Type B pancreatic cell (in vitro differentiated cells): ENCODE measurements at places on chromosomes 7 and 10.

- H3K36me3 ChIP-seq, result no peaks in the 10 kb centered on the region
- H3K4me3 ChIP-seq, result no peak overlapping the region
- H3K4me1 ChIP-seq, result peaks cover 27% of the 10 kb centered on the region
- no peak overlapping the region for H3K27ac ChIP-seq
- H3K27me3 ChIP-seq, result peaks cover 3% of the 10 kb centered on the region
Measured at GRCh38 chr7:73978661-73979563, 49.1 kb upstream of the ELN start.

DNA sequence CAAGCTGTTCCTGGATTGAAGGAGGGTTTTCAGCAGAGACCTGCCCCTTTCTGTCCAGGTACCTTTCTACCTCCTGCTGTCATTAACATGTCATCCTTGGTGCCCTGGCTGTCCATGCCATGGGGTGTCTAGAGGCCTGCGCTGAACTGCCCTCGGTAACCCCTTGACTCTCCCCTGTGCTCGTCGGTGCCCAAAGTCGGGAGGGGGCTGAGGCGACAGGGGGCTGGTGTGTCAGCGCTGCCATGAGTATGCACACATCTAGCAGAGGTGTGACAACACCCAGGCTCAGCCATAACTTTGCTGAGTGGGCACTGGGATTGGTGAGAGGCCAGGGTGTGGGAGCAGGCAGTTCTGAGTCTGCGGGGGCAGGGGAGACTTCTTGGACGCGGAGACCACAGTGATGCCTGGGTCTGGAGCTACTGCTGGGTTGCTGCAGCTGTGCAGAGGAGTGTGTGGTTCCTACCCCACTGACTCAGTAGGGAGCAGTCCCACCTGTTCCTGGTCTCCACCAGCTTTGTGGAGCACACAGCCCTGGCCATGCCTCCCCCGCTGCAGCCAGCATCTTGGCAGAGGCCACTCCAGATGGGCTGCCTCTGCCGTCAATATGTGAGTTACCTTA lies 376.2 kb upstream of the SEMA3C start:
- no peak for DNase-seq
- H3K4me1 ChIP-seq, result peaks cover 7% of the 10 kb centered on the region
- H3K27me3 ChIP-seq, result no peaks in the 10 kb centered on the region
- H3K36me3 ChIP-seq, result no peaks in the 10 kb centered on the region
- no peak overlapping the region for H3K4me3 ChIP-seq

DNA sequence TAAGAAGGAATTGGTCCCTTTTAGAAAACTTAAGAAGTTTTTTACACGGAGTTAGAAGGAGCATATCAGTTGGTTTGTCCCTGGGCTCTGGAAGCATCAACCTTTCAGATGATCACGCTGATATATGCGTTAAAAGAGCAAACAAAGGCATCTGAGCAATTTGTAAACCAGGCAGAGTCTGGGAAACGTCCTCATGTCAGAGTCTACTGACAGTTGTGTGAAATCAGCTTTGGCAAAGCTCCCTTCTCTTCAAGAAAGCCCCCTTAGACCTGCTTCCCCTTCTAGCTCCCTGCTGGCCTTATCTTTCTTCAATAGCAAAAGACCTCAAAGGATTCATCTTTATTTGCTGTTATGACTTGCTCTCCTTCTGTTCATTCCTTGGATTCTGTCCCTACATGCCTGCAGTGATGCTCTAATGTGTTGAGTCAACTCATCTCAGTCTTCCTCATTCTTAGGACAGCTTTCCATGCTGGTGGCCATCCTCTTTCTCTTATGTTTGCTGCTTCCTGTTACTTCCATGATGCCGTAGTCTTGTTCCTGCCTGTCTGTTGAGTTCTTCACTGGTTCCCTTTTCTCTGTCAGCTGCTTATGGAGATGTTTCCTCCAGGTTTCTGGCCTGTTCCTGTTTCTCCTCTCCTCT lies 106.5 kb upstream of the BMPER start:
- no peak for DNase-seq
- peaks cover 13% of the 10 kb centered on the region for H3K4me1 ChIP-seq
- H3K27me3 ChIP-seq, result peaks cover 5% of the 10 kb centered on the region
- no peaks in the 10 kb centered on the region for H3K36me3 ChIP-seq
- H3K4me3 ChIP-seq, result no peak overlapping the region
- H3K27ac ChIP-seq, result no peak overlapping the region

GRCh38 chr7:157279741-157280215 lies 57.0 kb upstream of the DNAJB6 start:
- H3K27me3 ChIP-seq, result no peaks in the 10 kb centered on the region
- no peak overlapping the region for H3K4me3 ChIP-seq
- no peaks in the 10 kb centered on the region for H3K36me3 ChIP-seq
- no peak overlapping the region for H3K27ac ChIP-seq
- no peaks in the 10 kb centered on the region for H3K4me1 ChIP-seq
- DNase-seq, result no peak

- no peaks in the 10 kb centered on the region for H3K36me3 ChIP-seq
- DNase-seq, result no peak
- H3K4me1 ChIP-seq, result peaks cover 13% of the 10 kb centered on the region
- no peak overlapping the region for H3K4me3 ChIP-seq
Measured at GRCh38 chr10:19048891-19049290, 290 bp downstream of the MALRD1 start.

- H3K4me1 ChIP-seq, result peaks cover 19% of the 10 kb centered on the region
- H3K27ac ChIP-seq, result no peak overlapping the region
Measured at GRCh38 chr10:50469288-50469687, 154.5 kb downstream of the SGMS1 start.

DNA sequence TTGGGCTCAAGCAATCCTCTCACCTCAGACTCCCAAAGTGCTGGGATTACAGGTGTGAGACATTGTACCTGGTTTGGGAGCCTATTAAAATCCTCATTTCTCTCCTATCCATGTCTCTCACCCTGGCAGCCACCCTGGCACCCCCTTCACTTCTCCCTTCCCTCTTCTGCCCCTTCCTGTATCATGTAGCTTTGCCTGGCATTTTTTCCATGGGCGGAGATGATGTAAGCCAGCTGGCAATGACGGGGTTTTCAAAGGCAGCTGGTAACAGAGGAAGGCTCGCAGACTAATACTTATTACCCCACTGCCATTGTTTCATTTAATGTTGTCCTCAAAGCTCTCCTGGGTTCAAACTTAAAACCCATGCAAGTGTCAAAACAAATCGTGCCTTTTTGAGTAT lies 61.9 kb downstream of the RGS10 start:
- no peak overlapping the region for H3K27ac ChIP-seq
- peaks cover 9% of the 10 kb centered on the region for H3K4me1 ChIP-seq
- peaks cover 40% of the 10 kb centered on the region for H3K27me3 ChIP-seq
- DNase-seq, result no peak
- H3K4me3 ChIP-seq, result no peak overlapping the region
- no peaks in the 10 kb centered on the region for H3K36me3 ChIP-seq

DNA sequence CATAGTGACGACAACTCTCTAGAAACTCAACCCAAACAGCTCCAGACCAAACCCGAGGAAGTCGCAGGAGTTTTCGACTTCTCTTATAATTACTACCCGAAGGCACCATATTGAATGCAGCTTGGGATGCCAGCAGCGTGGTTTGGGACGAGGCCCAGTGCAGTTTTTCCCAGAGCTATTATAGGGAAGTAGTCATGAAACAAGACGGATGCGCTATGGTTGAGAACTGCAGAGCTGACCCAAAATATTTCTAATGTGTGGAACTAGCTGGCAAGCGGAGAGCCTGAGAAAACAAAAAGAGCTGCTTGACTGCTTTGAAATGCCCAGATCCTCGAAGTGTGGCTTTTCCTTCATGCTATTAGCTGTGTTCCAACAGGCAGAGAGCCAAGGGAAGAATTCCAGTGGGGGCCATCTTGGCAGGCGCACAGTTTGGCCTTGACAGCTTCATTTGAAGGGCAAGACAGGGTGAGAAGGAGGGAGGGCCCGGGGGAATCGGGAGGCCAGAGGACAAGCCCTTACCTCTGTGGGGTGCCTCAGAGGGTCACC lies 122.7 kb downstream of the CUL2 start:
- H3K4me3 ChIP-seq, result no peak overlapping the region
- H3K27ac ChIP-seq, result peak overlapping the region; percentile 7
- DNase-seq, result no peak
- H3K4me1 ChIP-seq, result peaks cover 21% of the 10 kb centered on the region
- H3K36me3 ChIP-seq, result no peaks in the 10 kb centered on the region

GRCh38 chr7:84998665-84999064 lies 188.2 kb downstream of the SEMA3D start:
- no peak for DNase-seq
- H3K27me3 ChIP-seq, result no peaks in the 10 kb centered on the region
- peaks cover 31% of the 10 kb centered on the region for H3K4me1 ChIP-seq
- H3K27ac ChIP-seq, result no peak overlapping the region
- H3K4me3 ChIP-seq, result no peak overlapping the region
- H3K36me3 ChIP-seq, result peaks cover 12% of the 10 kb centered on the region

- peaks cover 66% of the 10 kb centered on the region for H3K27me3 ChIP-seq
- peaks cover 7% of the 10 kb centered on the region for H3K36me3 ChIP-seq
- peak within 1 kb of the TSS; percentile 86 for H3K27ac ChIP-seq
- peak within 1 kb of the TSS; percentile 95 for H3K4me3 ChIP-seq
- peaks cover 15% of the 10 kb centered on the region for H3K4me1 ChIP-seq
- DNase-seq, result no peak
Measured at GRCh38 chr10:72087969-72088888, at the start of gene SPOCK2. Gene SPOCK2 (minus strand): TSS chr10:72088551. CDS start chr10:72088328, 223 bp downstream.

GRCh38 chr10:30073767-30074060 lies 14.3 kb upstream of the JCAD start:
- no peak for DNase-seq
- no peaks in the 10 kb centered on the region for H3K36me3 ChIP-seq
- no peak overlapping the region for H3K4me3 ChIP-seq
- peaks cover 19% of the 10 kb centered on the region for H3K4me1 ChIP-seq
- no peak overlapping the region for H3K27ac ChIP-seq

- no peak overlapping the region for H3K4me3 ChIP-seq
- peaks cover 8% of the 10 kb centered on the region for H3K27me3 ChIP-seq
- H3K4me1 ChIP-seq, result no peaks in the 10 kb centered on the region
- no peak overlapping the region for H3K27ac ChIP-seq
- no peaks in the 10 kb centered on the region for H3K36me3 ChIP-seq
- DNase-seq, result no peak
Measured at GRCh38 chr10:49356944-49357343, 38.9 kb downstream of the DRGX start.
